GM04503 (cell line): ENCODE measurements at places on chromosomes 2 and 18.
A peak's percentile ranks its signal among the peaks of the same experiment; 100 is the strongest.

- DNase-seq, result no peak
Measured at GRCh38 chr2:10439185-10439879, 8.8 kb downstream of the ODC1 start.

- no peak for DNase-seq
Measured at GRCh38 chr18:11357678-11358077, 208.3 kb upstream of the PIEZO2 start.

DNA sequence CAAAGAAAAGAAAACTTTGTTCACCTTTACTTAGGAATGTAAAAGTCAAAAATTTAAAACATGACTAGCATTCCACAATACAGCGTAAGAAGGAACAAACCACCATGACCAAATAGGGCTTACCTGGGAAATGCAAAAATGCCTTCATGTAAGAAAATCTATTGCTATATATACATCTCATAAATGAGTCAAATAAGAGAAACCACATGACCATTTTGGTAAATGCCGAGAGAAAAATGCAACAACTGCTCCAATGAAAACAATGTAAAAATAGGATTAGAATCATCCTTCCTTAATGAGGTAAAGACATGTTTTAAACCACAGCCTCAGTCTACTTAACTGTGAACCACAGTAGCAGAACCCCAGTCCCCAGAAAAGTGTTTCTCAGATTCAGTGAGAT, 49.4 kb downstream of the TGOLN2 start:
- DNase-seq, result no peak

DNA sequence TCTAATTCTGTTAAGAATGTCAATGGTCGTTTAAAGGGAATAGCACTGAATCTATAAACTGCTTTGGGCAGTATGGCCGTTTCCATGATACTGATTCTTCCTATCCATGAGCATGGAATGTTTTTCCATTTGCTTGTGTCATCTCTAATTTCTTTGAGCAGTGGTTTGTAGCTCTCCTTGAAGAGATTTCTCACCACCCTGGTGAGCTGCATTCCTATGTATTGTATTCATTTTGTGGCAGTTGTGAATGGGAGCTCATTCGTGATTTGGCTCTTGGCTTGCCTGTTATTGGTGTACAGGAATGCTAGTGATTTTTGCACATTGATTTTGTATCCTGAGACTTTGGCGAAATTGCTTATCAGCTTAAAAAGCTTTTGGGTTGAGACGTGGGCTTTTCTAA, 38.3 kb upstream of the WDR75 start:
- peak; percentile 39 for DNase-seq

DNA sequence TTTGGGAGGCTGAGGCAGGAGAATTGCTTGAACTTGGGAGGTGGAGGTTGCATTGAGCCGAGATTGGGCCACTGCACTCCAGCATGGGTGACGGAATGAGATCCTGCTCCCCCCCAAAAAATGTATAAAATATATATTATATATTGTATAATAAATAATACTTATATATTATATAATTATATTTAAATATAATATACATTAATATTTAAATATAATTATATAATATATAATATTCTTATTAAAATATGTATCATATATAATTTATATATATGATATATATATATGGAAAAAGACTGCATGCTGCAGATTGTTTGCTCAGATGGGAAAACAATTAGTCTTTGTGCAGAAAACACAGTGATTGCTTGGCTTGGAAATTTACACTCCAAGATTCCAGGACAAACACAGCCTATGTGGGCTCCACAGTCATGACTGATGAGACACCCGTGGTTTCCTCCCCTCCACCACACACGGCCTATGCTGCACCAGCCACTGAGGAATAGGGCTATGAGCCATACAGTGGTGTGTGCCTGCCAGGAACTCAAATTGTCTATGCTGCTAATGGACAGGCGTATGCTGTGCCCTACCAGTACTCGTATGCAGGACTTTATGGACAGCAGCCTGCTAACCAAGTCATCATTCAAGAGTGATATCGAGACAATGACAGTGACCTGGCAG, 30.0 kb downstream of the PMAIP1 start:
- DNase-seq, result no peak

- no peak for DNase-seq
Measured at GRCh38 chr2:200342235-200342634, 35.7 kb downstream of the SPATS2L start.

GRCh38 chr2:72425996-72426395, 278.3 kb upstream of the CYP26B1 start:
- DNase-seq, result no peak

GRCh38 chr2:85134896-85135659, 1.9 kb downstream of the TCF7L1 start:
- no peak for DNase-seq

- DNase-seq, result no peak
Measured at GRCh38 chr18:79819064-79819967, 21.6 kb downstream of the KCNG2 start.

DNA sequence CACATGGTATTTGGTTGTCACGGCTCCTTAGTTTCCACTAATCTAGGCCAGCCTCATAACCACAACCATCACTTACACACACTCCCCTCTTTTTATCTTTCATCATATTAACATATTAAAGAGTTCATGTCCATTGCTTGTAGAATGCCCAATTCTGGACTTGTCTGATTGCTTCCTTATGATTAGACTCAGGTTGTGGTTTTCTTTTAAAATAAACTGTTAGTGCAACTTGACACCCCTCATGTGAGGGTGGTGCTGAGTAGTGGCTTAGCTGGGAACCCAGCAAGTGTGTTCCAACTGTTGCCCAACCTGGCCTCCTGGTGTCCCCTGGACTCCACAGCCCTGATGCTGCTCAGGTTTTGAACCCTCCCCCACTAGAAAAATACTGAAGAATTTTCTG, 20.1 kb upstream of the CD207 start:
- no peak for DNase-seq

- no peak for DNase-seq
Measured at GRCh38 chr2:64928813-64929212, 60.4 kb upstream of the SLC1A4 start.

- no peak for DNase-seq
Measured at GRCh38 chr2:30147196-30147714, 448 bp downstream of the YPEL5 start.

DNA sequence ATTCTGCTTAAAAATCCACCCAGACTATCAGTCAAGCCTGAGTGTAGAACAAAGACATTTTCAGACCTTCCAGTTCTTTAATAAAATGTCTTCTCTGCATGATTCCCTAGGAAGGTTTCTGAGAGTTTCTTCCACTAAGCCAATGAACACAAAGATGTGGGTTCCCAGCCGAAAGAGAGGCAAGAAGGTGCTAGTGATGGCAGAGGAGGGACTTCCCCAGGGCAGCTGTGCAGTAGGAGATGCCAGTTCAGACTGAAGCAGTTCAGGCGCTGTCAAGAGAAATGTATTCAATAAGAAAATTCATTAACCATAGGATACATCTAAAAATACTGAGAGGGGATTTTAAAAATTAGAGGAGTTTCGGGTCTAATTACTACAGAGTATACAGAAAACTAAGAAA, 83.3 kb downstream of the RND3 start:
- DNase-seq, result no peak

DNA sequence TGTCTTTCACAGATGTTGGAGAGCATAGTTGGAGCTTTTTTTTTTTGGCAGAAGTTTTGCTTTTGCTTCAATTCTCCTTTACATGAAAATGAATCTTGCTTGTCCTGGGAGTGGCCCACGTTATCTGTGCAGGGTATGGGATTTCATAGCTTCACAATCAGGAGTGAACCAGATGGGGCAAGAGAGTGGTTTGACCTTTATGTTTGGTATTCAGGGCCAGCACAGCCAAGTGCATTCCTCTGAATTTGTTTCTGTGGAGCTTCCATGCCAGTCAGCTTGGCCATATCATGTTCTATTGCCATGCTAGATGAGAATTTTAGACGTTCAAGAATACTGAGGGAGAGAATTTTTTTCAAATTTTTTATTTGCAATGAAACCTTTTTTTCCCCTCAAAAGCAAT, 116.6 kb downstream of the PRPF40A start:
- DNase-seq, result no peak

GRCh38 chr2:5933669-5934068, 241.5 kb downstream of the SOX11 start:
- no peak for DNase-seq

GRCh38 chr18:43159086-43159770, 43.7 kb upstream of the RIT2 start:
- no peak for DNase-seq

DNA sequence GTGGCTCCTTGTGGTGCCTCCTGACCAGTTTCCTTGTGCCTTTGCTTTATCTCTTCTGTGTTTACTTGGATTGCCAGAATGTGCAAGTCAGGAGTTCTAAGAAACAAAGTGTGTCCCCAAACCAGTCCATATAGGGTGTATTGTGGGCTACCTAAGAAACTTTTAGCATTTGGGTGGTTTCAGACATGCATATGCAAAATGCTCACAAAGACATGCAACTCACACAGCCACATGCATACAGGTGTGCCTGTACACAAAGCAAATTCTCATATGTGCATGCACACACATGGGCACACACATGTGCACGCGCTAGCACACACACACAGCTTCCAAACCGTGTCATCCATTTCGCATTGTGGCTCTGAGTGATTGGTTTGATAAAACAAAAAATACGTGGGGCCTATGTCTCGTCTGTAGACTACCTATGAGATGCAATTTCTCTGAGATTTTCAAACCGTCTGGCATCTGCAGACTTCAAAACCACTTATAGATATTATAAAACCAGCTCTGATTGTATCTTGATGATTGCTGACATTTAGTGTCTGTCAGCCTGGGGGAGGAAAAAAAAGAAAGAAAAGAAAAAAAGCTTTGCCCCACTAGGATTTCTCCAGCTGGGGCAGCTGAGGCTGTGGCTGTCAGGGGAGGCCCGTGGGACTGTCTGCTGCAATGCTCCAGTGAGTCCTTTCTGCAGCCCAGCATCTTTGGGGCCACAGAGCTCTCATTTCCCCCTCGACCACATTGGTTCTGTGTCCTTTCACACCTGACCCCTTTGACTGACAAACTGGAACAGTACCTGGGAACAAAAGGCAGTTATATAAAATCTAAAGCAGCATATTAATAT, 556.1 kb downstream of the CMPK2 start:
- DNase-seq, result no peak

DNA sequence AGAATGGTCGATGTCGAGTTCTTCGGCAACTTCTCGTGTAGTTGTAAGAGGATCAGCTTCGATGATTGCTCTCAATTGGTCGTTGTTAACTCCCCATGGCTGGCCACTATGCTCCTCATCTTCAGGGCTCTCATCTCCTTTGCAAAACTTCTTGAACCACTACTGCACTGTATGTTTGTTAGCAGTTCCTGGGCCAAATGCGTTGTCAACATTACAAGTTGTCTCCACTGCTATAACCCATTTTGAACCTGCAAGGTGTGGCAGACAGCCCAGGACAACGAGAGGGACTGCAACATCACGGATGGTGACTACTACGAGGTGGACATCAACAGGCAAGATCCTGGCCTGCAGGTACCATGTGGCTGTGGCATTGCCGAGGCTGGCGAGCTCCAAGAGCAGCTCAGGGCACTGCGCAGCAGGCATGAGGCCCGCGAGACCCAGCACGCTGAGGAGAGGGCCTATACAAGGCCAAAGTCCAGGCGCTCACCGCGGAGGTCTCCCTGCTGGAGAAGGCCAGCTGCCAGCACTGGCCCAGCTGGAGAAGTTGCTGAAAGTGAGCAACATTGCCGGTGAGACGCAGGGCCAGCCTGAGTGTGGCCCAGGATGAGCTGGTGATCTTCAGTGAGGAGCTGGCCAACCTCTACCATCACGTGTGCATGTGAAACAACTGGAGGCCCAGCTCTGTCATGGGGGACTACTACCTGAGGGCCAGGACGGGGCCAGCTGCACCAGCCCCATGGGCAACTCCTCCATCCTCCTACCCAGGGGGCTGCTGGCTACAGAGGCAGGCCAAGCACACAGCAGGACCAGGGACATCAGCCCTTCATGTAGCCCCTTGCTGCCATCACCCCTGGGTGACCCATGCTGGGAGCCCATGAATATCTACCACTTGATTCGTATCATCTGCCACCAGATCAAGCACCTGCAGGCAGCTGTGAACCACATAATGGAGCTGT, 20.2 kb downstream of the CLK1 start:
- no peak for DNase-seq

- no peak for DNase-seq
Measured at GRCh38 chr2:5546181-5546580, 146.0 kb upstream of the SOX11 start.

- DNase-seq, result no peak
Measured at GRCh38 chr18:76051396-76052226, 443.4 kb downstream of the ZNF516 start.

- DNase-seq, result no peak
Measured at GRCh38 chr2:39737661-39738060, 41.4 kb downstream of the THUMPD2 start.

DNA sequence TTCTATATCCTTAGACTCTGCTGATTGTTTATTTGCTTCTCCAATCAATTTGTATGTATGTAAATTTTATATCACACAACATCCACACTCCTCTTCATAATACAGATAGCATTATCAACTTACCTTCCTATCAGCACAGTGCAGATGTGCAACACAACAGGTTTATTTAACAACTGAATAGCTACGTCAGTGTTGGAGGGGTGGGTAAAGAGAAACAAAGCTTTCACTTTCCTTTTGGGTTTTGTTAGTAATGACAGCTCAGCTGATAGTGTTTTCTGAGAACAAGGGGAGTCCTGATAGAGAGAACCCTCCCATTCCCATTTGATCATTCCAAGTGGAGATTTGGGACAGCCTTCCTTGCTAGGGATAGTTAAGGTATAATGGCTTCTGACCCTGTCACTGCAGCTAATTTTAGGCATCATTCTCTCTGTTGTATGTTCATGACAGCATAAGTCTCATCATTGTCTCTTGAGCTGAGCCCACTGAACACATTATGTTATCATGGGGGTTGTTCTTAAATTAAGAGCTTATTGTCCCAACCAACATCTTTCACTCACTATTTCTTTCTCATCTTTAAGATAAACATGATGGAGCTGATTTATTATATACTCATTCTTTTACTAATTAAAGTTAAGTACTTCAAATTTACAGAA, 227.7 kb downstream of the GPD2 start:
- DNase-seq, result no peak

DNA sequence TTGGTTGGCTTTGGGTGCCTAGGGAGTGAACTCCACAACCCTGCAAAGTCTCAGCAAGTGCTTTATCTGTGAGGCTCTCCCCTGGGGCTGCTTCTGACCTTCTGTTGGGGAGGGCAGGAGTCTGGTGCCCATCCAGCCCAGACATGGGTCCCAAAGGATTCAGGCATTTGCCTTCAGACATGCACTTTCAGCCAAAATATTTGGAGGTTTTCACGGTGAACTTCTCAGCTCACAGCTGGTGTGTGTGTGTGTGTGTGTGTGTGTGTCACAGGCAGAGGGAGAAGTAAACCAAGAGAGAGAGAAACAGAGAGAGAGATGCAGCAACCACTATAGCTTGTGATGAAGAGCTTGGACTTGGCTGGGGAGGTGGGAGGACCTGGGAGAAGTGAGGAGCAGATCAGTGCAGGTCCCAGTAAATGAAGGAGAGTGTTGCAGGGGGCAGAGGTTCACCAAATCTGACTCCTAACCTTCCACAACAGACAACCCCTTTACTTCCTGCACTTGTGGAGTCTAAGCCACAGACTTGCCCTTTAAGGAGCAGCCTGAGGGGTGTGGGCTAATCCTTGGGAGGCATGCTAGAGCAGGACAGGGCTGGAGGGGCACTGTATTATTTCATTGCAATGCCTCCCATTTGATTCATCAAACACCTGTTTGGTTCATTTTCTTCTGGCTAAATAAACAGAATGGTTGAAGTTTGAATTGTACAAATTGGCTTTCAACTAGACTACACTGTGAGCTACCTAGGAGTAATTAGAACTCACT, 14.1 kb downstream of the SLC9A4 start:
- no peak for DNase-seq
